ENCODE measurements at places on chromosomes 6 and 20. TPM values are rescaled to one million over a fixed set of nuclear protein-coding genes. Genes with fewer than 3 reads are reported as not detected.

Gene TNFRSF21
- 16.0 TPM for total RNA-seq

Gene PRPH2
- total RNA-seq: not detected

Gene RHAG
- total RNA-seq: not detected

Gene KCNQ5
- 1.5 TPM for total RNA-seq

Gene COL9A1
- not detected for total RNA-seq

All from A549 treated with Mapracorat at 1 μM for 4 hours (cell line).